ENCODE measurements at places on chromosomes 11 and 22.

- DNase-seq = peak; percentile 70
Observed at GRCh38 chr22:39463931-39464390, 7.1 kb downstream of the MGAT3 start.

- peak; percentile 95 for DNase-seq
Observed at GRCh38 chr11:109940816-109941215, 152.4 kb upstream of the ZC3H12C start.

DNA sequence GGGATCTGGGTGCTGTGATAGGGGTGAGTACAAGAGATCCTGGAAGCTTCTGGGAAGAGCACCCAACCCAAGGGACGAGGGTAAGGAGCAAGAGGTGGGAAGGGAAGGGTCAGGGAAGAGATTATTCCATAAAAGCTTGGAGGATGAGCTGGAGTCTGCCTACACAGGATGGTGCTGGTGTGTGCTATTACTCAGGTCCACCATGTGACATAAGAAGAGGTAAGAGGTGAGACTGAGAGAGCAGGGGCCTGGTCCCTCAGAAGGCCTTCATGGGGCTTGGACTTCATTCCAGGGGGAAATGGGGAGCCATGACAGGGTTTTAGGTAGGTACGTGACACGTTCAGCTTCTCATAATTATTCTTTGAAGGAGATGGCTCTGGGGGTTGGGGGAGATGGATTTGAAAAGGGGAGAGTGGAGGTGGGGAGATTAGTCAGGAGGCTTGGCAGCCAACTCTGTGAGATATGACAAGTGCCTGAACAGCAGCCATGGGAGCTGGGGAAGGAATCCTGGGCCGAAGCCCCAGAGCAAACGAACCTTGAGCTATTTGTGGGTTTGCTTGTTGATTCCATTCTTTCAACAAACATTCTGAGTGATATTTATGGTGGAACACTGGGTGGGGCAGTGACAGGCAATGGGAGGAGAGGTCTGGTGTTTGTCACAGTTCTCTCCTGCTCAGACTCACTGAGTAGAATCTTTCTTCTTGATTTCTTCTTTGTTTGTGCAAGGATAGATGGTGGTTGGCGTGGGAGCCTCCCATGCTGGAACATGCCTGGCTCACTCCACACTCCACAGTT lies 11.2 kb upstream of the NCAM1 start:
- no peak for DNase-seq

- DNase-seq = peak; percentile 45
Observed at GRCh38 chr11:20388096-20389055, 860 bp downstream of the PRMT3 start.

DNA sequence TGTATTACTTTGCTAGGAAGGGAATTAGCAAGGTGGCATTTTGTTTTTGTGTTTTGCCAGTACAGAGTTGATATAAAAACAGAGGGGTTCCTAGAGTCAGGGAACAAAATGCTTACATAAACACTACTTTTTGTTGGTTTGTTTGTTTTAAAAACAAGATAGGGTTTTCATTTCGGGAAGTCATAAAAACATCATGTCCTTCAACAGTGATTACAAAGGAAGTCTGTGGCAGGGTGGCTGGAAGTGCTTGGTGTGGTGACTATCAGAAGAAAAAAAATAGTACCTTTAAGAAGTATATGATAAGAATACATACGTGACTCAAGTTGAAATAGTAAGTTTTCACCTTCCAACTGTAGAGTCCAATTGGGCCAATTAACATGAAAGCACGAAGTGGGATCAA lies 1.2 kb upstream of the IL18 start:
- no peak for DNase-seq

DNA sequence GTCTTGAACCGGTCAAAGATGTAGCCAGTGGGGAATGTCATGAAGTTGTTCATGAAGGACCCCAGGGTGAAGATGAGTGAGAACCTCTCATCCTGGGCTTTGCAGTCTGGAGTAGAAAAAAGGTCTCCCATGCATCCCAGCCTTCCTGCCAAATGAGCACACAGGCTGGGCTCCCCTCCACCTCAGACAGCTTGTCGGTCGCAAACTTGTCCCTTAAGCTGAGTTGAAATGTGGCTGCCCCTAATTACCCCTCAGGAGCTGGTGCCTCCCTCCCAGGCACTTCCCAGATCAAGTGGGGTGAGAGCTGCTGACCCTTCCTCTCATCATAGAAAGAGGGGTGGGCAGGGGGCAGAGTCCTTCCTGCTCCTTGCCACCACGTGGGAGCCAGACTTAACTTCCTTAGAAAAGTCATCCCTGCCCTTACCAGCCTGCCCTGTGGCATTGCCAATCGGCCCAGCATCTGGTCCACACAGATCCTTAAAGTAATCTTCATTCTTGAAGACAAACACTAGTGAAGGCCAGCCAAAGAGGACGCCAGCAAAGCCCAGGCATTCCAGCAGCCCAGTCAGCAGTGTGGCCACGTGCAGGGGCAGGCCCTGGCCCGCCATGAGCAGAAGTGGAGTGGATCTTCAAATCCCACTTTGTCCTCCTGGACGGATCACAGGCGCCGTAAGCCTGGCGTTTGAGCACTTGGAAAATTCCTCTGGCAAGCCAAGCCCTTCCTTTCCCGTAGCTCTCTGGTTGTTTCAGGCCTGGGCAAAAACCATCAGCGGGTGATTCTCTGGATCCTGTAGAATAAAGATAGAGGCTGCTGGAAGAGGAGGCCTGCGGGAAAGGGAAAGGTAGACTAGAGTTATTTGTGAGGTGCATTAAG lies 1.1 kb downstream of the SLC43A3 start:
- DNase-seq = peak; percentile 79

GRCh38 chr11:73167363-73167954 lies 25.3 kb upstream of the FCHSD2 start:
- DNase-seq = no peak

- DNase-seq = no peak
Observed at GRCh38 chr11:124891373-124891861, 6.2 kb downstream of the ROBO4 start.

GRCh38 chr11:41522391-41522790 lies 62.9 kb upstream of the LRRC4C start:
- DNase-seq = peak; percentile 3

GRCh38 chr11:125890447-125891100 lies 3.1 kb downstream of the HYLS1 start:
- peak; percentile 12 for DNase-seq

GRCh38 chr11:113928311-113928710 lies 23.7 kb downstream of the HTR3B start:
- no peak for DNase-seq

GRCh38 chr11:22516111-22516510 lies 109.5 kb downstream of the FANCF start:
- DNase-seq = no peak

DNA sequence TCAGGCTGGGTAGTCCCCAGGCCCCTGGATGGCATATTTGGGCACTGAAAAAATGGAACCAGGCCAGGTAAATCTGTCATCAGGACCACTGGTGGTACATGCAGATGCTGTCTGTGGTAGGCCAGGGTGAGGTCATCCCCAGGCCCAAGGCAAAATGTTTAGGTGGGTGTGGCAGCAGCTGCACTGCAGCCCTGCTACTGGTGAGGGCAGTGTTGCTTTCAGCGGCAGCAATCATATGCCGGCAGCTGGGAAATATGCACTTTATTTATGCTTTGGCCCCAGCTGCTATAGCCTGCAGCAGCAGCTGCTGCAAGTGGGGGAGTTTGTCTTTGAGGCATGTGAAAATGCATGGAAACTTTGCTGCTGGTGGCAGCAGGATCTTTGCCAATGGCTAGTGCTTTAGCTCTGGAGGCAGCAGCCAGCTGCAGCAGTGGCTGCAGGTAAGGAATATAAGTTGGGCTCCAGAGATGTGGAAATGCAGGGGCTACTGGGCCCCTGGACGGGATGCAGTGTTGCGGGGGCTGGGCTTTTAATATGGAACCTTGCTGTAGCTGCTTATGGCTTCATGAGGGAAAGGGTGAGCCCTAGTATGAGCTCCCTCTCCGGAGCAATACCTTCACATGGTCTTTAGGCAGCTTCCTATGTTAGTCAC lies 365.7 kb upstream of the CADM1 start:
- no peak for DNase-seq

DNA sequence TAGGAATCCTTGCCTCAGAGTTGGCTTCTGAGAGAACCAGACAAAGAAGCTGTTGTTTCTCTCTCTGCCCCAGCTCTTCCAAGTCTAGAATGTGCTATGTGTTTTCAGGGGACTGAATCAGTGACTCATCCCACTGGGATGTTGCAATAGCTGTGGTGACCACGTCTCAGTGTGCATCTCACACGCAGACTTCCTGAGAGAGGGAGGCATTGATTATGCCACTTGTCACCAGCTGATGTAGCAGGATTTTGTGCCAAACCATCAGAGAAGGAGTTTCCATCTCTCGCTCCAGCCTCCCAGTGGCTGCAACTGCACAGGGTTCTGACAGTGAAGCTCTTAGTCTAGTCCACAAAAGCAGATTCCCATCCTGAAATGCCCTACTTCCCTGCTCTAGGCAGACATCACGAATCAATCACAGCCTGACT lies 455.8 kb downstream of the MIAT start:
- peak; percentile 95 for DNase-seq

DNA sequence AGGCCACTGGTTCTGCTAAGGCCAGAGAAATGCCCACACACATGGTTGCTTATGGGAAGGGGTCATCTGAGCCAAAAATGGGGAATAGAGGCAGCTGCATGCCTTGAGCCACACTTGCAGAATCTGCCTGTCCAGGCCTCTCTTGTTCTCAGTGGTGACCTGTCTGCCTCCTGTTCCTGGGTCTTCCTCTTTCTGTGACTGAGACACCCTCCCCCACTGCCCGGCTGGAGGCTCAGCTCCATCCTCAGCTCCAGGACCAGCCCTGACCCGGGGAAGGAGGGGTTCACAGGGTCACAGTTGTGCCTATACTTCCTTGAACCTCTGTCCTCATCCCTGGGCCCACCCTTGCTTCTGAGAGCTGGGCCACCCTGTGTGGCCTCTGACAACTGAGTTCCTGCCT lies 52.3 kb downstream of the CSF2RB start:
- DNase-seq = no peak

- DNase-seq = no peak
Observed at GRCh38 chr11:15591112-15591537, 476.4 kb downstream of the INSC start.

GRCh38 chr22:32731372-32731771 lies 70.1 kb upstream of the TIMP3 start:
- no peak for DNase-seq

DNA sequence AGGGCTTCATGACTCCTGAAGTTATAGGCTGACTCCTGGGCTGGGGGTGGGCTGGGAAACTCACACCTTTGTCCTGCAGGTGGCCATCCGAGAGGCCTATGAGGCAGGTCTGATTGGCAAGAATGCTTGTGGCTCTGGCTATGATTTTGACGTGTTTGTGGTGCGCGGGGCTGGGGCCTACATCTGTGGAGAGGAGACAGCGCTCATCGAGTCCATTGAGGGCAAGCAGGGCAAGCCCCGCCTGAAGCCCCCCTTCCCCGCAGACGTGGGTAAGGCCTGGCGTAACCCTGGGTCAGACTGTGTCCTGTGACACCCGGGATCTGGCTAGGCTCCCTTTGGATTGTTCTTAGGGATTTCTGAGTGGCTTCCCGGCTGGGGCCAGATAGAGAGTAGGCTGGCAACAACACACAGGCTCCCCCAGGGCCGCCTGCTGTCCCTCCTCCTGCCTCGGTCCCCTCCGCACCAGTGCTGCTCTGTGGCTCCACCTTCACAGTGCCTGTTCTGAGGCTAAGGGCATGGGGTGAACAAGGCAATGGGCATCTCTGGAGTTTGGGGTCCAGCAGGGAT lies 3.6 kb downstream of the NDUFV1 start:
- no peak for DNase-seq
